ENCODE measurements at places on chromosomes 12 and 14.
A peak's percentile ranks its signal among the peaks of the same experiment; 100 is the strongest.

- DNase-seq: no peak
Observed at GRCh38 chr12:56253091-56253490, 5.1 kb downstream of the ANKRD52 start.

DNA sequence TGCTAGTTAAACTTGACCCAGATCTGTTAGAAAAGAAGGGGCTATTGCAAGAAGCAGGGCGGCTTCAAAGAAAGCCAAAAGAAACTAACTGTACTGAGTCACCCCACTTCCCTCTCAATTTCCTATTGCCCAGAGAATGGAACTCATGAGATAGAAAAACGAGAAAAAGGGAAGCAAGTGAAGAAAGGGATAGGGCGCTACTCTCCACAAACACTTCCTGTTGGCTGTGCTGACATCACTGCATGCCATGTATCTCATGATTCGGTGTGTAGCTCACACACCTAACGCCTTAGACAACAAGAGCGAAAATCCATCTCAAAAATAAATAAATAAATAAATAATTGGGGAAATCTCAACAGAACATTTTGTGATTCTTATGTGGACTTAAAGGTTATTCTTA is 13.0 kb upstream of the P2RX4 start:
- no peak for DNase-seq

GRCh38 chr14:70425354-70425753 is 8.5 kb upstream of the SYNJ2BP start:
- peak; percentile 6 for DNase-seq

GRCh38 chr12:6938353-6939190 is 5.0 kb upstream of the RNU7-1 start:
- DNase-seq: no peak

DNA sequence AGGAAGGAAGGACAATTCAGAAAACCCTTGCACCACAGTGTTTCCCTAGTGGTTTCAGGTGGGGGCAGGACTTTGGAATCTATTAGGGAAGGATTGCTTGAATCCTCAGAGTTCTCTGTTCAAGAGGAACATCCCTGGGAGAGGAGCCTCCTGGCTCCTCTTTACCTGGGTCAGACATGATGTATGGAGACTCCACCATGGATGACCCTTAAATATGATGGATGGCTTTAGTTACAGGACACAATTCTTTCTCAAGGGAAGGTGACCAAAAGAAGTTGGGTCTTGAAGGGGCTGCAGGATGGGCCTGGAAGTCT is 396.6 kb downstream of the NRXN3 start:
- DNase-seq: no peak

DNA sequence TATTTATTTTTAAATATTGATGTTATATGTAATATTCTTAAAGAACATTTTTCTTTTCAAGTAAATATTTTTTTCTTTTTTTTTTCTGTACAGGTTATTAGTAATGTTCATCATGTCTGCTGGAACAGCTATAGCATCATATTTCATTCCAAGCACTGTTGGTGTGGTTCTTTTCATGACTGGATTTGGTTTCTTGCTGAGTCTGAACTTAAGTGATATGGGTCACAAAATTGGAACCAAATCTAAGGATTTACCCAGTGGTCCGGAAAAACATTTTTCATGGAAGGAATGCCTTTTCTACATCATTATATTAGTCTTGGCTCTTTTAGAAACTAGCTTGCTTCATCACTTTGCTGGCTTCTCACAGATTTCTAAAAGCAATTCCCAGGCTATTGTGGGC is 23.2 kb downstream of the PCNX4 start:
- no peak for DNase-seq

- DNase-seq: no peak
Observed at GRCh38 chr12:4960030-4960429, 50.3 kb downstream of the KCNA1 start.

GRCh38 chr12:99282086-99282485 is 365.5 kb upstream of the GARIN6 start:
- no peak for DNase-seq

- peak; percentile 45 for DNase-seq
Observed at GRCh38 chr14:103058164-103059055, 1.1 kb upstream of the CDC42BPB start.

- no peak for DNase-seq
Observed at GRCh38 chr12:2454601-2455177, 340.1 kb upstream of the FKBP4 start.

DNA sequence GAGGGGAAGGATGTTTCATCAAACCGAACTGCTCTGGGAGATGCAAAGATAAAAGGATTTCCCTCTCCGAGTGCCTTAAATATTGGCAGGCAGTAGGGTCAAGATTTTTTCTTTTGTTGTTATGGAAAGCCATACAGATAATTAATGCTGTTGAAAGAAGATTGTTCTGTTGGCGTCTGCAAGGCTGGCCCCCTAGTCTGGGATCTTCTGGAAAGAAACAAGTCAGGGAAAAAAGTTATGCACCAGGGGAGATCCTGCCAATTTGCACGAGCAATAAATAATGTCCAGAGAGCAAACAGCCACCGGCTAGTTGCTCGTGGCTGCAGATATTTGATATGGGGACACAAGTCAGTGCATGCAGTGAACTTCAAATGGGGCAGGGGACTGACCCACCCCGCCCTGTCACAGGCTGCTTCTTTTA is 202.1 kb upstream of the MYL2 start:
- DNase-seq: peak; percentile 60

GRCh38 chr14:21846227-21846885 is 172.7 kb upstream of the OR4E1 start:
- peak; percentile 98 for DNase-seq

GRCh38 chr12:94244165-94245133 is 96.1 kb downstream of the PLXNC1 start:
- DNase-seq: no peak
